ENCODE measurements at places on chromosomes 5 and 9.

GRCh38 chr9:122070728-122071515 is 22.2 kb downstream of the TTLL11 start:
- no peak for DNase-seq

GRCh38 chr9:112624711-112625707 is 92.9 kb downstream of the INIP start:
- no peak for DNase-seq

GRCh38 chr5:81657386-81657785 is 93.5 kb downstream of the SSBP2 start:
- DNase-seq: no peak

DNA sequence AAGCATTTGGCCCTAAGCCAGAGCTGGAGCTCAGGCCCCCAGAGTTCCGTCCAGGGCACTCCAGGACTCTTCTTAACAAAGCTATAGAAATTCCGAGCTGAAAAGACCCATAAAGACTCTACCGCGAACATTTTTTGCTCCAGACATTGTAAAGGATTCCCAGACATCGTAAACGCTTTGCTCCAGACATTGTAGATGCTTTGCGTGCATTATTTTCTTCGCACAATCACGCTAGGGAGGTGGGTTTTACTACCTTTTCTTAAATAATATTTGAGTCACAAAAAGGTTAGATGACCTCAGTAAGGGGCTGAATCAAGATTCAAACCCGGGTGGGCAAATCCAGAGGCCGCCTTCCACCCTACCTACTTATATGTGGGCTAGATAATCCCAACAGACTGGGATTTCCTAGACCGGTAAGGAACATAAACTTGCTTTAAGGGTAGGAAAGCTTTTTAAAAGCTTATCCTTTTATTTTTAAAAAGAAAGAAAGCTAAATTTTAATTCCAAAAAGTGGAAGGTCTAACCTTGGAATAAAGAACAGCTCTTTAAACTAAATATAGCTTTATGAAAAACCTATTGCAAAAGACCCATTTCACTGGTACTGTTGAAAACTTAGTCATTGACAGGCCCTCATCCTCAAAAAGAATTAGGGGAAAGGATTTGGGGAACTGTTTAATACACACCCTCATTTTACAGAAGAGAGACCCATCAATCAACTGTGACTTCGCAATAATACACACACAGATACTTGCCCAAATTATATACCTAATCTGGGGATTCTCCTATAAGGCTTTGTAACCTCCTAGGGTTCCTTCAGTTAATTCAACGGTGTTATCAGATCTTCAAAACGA is 822 bp upstream of the TNIP1 start:
- DNase-seq: no peak

- no peak for DNase-seq
Measured at GRCh38 chr5:132428147-132428482, 58.6 kb downstream of the SLC22A5 start.

GRCh38 chr5:17079562-17079961 is 137.9 kb upstream of the BASP1 start:
- no peak for DNase-seq

DNA sequence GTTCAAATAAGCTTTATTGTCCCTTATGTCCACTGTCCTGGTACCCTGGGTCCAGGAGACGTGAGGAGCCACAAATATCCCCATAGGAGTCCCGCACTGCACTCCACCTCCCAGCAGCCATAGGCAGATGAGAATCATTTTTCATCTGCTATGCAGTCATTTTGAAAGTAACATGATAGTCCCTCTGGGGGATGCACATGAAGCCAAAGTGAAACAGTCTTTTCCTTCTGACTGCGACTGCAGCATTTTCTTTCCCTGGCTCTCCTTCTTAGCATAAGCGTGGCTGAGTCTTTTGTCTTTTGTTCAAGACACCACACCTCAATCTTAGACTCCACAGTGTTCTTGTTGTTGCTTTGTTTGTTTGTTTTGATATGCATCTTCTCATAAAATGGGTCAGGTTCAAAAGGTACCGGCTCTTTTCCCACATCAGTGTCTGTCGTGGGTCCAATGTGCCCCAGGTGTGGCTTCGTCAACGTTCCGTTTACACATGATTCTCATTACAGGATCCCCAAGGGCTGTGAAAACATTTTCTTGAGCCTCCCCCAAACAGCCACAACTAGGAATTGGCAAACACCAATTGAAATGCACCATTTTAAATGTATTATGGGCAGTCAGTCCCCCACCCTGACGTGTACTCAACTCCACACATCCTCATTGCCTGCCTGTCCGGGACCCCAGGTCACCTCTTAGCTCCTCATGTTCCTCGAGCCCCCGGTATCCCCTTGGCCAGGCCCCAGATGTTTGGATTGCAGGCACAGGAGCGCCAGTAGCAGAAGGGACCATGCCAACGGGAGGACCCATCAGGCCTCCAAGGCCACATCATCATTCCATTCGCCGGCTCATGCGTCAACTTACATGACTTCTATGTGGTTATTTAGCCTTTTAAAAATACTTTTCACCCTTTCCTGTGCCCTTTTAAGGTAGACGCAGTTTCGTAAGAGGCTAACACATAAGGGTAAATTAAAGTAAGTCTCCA is 237.8 kb upstream of the DAPK1 start:
- no peak for DNase-seq

GRCh38 chr9:132241840-132242620 is 80.2 kb downstream of the NTNG2 start:
- peak; percentile 39 for DNase-seq

- no peak for DNase-seq
Measured at GRCh38 chr5:9316733-9317132, 229.1 kb downstream of the SEMA5A start.

DNA sequence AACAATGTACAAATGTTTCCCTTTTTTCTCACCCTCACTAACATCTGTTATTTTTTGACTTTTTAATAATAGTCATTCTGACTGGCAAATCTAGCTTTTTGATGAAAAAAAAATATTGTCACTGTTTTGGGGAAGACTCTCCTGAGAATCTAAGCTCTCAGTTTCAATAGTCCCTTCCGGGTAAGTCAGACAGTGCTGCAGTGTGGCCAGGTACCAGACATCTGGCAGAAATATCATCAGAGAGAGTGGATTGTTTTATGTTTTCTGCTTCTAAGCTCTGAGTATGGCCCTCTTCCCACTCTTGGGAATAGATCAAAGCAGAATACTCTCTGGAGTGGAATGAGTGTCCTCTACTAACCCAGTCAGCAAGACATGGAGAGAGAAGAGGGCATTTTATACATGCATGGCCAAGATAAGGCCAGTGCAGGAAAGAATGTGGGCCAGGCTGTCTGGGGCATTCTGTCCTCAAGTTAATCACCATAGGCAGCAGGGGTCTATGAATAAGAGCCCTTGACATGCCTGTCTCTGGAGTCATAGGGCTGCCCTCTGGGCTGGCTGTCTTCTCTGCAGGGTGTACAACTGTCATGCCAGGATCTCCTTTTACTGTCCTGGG is 38.5 kb upstream of the OR2S2 start:
- DNase-seq: no peak

GRCh38 chr9:24439456-24439855 is 106.2 kb downstream of the IZUMO3 start:
- no peak for DNase-seq

DNA sequence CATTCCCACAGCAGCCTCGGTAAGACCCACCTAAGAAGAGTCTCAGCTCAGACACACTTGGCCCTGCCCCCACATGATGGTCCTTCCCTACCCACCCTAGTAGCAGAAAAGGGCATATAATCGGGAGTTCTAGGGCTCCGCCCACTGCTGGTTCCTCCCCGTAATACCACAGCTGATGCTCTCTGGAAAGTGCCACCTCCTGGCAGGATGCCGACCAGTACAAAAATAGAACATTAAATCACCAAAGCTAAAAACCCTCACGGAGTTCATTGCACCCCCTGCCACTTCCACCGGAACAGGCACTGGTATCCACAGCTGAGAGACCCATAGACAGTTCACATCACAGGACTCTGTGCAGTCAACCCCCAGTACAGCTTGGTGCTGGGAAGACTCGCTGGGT is 271.3 kb downstream of the KIAA0825 start:
- no peak for DNase-seq

DNA sequence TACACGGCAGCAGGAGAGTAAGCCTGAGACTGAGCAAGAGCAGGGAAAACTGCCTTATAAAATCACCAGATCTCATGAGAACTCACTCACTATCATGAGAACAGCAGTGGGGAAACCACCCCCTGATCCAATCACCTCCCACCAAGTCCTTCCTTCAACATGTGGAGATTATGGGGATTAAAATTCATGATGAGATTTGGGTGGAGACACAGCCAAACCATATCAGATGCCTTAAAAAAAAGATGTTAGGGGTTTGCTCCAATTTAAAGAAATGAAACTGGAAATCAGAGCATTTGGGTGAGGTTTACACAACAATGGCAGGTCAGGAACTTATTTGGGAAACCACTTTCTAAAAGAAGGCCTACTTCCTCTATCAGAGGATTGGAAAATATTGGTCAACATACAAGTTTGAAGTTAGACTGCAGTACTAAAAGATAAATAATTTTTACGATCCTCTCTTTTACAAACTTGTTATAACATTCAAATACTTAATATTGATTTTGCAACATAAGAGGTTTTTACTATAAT is 105.1 kb downstream of the FBN2 start:
- no peak for DNase-seq

- no peak for DNase-seq
Measured at GRCh38 chr5:175654339-175654738, 3.5 kb upstream of the HRH2 start.

DNA sequence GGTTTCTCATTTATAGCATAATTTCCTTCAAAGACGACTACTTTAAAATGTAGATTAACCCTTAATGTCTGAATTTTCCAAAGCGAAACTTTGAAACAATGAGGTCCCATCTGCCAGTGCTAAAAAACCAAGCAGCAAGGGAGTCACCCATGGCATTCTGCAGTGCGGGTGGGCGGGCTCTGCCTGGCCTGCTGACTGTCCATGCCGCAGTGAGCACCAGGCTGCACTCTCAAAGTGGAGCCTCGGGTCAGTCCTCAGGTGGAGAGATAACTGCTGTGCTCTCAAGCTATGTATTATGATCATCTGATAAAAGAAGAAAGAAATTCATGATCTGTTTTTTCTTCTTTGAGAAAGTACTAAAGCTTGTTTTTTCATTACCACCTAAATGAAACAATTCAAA is 581.6 kb downstream of the CETN3 start:
- no peak for DNase-seq

DNA sequence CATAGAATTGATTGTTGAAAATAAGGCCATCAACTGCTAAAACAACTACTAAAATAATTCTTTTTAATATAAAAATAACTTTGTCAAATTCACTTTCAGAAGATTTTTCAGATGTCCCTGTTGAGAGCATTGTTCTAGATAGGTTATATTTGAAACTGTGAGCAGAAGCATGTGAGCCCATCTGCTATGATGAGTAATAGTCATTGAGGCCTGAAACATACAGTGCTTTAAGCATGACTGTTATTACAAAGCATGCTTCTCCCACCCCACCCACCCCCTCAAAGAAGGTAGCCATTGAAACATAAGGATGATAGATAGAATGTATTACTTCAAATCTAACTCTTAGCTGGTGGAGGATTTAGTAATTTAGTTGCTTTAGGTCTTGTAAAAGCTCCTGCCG is 86.0 kb downstream of the UHRF2 start:
- DNase-seq: no peak

DNA sequence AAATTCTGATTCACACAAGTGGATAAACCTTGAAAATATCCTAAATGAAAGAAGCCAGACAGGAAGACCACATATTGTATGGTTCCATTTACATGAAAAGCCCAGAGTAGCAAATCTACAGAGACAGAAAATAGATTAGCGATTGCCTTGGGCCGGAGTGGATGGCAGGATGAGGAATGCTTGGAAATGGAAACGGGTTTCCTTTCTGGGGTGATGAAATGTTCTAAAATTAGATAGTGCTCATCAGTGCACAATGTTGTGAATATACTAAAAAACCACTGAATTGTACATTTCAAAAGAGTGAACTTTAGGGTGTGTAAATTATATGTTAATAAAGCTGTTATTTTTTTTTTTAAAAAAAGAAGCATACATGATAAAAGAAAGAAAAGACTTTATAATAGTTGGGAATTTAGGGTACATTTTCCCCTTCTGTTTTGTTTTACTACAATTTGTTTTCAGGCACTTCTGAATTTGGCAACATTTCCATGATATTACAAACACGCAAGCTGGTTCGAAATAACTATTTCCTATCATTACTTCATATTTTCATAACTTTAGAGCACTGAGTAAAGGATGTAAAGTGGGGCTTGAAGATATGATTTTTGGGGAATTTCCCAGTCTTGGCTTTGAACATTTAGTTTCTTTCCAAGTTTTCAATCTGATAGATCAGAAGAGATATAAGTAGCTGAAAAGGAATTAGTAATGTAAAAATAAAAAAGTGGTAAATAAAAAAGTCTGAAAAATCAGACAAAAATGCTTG is 23.9 kb downstream of the SLC35A4 start:
- DNase-seq: no peak

- no peak for DNase-seq
Measured at GRCh38 chr9:137149942-137150616, 11.1 kb downstream of the GRIN1 start.

GRCh38 chr5:59840200-59840601 is 53.3 kb downstream of the PDE4D start:
- no peak for DNase-seq

- DNase-seq: no peak
Measured at GRCh38 chr5:37847978-37848425, 8.2 kb upstream of the GDNF start.

DNA sequence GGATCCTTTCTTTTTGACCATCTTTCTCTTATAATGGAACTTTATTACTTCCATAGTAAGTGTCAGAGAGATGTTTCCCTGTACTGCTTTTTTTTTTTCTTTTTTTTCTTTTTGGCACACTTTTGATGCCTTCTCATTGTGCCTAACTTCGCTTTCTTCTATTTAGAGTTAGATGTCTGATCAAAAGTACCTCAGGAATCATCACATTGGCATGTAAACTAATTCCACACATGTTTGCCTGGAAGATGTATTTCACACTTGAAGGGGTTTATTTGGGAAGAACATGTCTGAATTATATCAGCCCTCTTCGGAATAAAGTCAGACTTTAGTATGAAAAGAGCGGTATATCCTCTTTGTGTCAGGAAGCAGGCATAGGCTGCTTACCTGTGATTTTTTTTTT is 35.1 kb downstream of the SMARCA2 start:
- no peak for DNase-seq

DNA sequence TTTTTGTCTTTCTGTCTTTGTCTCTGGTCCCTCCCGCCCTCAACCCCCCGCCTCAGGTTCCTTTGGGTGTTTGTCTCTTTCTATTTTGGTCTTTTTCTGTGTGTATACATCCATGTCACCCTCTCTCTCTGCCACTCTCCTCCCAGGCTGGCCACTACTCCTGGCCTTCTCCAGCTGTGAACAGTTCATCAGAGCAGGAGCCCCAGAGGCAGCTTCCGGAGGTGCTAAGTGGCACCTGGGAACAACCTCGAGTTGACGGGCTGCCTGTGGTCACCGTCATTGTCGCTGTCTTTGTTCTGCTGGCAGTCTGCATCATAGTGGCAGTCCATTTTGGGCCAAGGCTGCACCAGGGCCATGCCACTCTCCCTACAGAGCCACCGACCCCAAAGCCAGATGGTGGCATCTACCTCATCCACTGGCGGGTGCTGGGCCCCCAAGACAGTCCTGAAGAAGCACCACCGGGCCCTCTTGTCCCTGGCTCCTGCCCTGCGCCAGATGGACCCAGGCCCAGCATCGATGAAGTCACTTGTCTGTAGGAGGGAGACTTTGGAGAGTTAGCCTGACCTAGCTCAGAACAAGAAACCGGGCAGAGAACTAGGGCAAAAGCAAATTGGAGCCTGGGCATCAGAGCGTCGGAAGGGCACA is 1.7 kb downstream of the SMIM33 start:
- no peak for DNase-seq
